ENCODE measurements at places on chromosomes 2 and 18. TPM values are rescaled to one million over a fixed set of nuclear protein-coding genes. Genes with fewer than 3 reads are reported as not detected.

The IL36B gene
- not detected for total RNA-seq

The ALK gene
- not detected for total RNA-seq

The SNTG2 gene
- not detected for total RNA-seq

The PAIP2B gene
- total RNA-seq = 0.26 TPM

The ROCK1 gene
- 33.6 TPM for total RNA-seq

The CCDC150 gene
- total RNA-seq = 6.7 TPM

The MYOM1 gene
- total RNA-seq = 1.9 TPM

The RPRM gene
- not detected for total RNA-seq

The MOGAT1 gene
- total RNA-seq = not detected

The SPDYA gene
- 0.79 TPM for total RNA-seq

The NT5DC4 gene
- total RNA-seq = not detected

The ASPRV1 gene
- 0.31 TPM for total RNA-seq

The PRSS56 gene
- total RNA-seq = not detected

The SERPINB12 gene
- total RNA-seq = not detected

The ZNF804A gene
- total RNA-seq = 0.25 TPM

The CCDC74B gene
- 6.8 TPM for total RNA-seq

Measured in aortic smooth muscle cell (primary cell).